Activated T-cell treated with anti-CD3 and anti-CD28 coated beads, Interleukin-2, amount 50 U/mL, for 4 hours (primary cell): ENCODE measurements at places on chromosomes 16 and 17. TPM values are rescaled to one million over a fixed set of nuclear protein-coding genes. Genes with fewer than 3 reads are reported as not detected.
A peak's percentile ranks its signal among the peaks of the same experiment; 100 is the strongest.

GRCh38 chr16:20399185-20399584 lies 5.4 kb downstream of the PDILT start:
- DNase-seq = no peak

DNA sequence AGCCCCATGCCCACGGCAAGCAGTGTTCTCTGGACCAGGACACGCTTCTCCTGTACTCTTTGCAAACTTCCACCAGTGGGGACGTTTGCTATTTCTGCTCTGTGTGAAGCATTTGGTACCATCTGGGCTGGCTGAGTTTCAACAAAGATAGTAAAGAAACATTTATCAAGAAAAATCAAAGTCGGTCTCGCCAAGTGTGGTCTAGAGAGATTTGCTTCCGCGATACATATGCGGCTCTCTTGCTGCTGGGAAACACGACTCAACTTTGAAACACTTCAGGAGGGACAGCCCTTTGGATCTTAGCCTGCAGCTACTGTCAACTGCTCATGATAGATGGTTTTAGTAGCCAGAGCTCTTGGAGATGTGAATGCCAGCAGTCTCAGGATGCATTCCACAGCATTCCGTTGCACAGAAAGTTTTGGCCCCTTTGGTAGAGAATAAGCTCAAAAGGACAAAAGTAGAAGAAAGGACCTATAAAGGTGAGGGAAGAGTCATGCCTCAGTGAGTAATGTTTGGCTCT lies 168.2 kb upstream of the CACNG3 start:
- no peak for DNase-seq

GRCh38 chr17:77086433-77087010 lies 54.2 kb upstream of the SEC14L1 start:
- peak; percentile 78 for DNase-seq

- DNase-seq = no peak
Observed at GRCh38 chr17:19800571-19800970, 52.5 kb upstream of the ALDH3A1 start.

DNA sequence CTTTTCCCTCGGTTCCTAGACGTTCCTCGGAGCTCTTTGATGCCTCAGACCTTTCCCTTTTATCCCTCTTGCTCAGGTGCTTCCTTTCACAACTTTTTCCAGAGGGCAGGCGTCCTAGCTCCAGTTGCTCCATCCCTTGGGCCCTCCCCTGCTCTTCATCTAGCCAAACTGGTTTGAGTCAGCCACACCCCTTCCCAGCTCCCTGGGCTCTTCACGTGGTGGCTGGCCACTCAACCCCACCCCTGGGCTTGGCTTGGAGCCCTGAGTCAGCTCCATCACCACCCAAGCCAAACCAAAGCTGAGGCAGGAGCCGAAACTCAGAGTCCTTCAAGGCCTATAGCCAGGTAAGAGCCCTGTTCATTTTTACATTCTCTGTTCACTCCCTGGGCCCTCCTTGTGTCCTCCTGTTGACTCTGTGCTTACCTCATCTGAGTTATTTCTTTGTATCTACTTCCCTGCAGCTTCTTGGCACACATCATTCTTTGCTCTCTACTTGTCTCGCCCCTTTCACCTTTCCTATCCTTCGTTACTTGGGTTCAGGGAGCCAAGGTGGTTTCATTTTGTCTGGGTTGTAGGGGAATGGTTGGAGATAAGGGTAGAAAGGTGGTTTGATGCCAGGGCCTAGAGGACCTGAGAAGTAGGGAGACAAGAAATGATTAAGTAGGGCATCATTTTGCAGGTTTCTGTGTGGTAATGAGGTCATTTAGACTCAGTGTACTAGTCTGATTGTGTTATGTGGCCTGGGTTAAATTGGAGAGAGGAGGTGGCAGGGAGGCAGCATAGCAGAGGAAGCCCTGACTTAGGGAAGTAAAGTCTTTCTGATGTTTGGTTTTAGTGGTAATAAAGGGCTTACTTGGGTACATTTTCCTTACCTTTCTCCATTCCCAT lies 7.6 kb upstream of the PHKG2 start:
- no peak for DNase-seq

DNA sequence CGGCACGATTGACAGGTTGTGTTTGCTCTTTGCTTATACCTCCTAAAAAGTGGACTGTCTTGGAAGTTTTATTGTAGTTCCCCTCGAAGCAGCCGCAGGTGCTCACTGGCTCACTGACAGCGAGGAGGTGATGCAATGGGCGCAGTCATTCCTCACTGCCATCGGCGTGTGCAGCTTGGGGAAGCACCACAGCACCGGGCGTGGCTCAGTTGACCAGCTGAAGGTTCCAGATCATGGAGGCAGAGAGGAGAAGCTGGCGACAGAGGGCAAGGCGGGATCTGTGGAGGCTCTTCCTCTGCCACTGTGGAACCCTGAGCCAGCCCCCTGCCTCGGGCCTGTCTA lies 72.1 kb upstream of the TNRC6C start:
- no peak for DNase-seq

GRCh38 chr17:81419319-81419885 lies 24.1 kb downstream of the BAHCC1 start:
- DNase-seq = no peak

DNA sequence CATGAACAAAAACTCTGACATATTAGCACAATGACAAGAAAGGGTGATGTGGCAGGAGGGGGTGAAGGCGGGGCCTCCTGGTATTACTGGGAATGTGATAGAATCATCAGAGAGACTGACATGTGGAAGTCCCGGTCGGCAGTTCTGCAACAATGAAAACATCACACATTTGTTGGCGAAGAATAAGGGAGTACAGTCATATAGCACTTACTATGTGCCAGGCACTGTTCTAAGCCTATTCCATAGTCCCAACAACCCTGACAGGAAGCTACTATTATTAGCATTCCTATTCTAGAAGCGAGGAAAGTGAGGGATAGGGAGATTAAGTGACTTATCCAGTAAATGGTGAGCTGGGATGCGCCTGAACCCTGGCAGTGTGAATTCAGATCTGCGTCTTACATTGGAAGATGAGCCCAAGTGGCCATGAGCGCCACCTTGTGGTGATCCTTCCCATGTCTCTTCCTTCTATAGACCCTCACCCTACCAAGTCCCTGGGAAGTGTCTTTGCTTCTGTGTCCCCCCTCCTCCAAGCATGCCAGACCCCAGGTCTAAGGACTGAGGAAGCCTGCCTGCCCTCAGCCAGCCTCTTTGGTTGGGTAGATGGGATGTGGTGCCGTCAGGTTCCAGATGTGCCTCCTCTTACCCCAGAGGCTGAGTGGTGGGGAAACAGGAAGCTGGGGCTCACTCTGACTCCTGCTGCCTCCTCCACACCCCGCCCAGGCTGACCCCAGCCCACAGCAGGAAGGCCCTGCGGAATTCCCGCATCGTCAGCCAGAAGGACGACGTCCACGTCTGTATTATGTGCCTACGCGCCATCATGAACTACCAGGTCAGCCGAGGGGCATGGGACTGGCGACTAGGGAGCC lies 14.0 kb downstream of the FMNL1 start:
- peak; percentile 81 for DNase-seq

- no peak for DNase-seq
Observed at GRCh38 chr16:11099672-11100205, 155.4 kb downstream of the CLEC16A start.

DNA sequence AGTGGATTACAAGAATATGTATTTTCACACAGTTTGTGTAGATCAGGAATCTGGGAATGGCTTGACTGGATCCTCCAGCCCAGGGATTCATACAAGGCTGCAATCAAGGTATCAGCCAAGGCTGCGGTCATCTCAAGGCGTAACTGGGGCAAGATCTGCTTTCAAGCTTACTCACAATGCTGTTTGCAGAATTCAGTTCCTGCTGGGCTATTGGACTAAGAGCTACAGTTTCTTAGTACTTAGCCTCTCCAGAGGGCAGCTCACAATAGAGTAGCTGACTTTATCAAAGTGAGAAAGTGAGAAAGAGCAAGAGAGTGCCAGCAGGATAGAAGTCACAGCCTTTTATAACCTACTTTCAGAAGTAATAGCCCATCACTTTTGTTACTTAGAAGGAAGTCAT lies 211.0 kb downstream of the MAP2K6 start:
- DNase-seq = no peak

DNA sequence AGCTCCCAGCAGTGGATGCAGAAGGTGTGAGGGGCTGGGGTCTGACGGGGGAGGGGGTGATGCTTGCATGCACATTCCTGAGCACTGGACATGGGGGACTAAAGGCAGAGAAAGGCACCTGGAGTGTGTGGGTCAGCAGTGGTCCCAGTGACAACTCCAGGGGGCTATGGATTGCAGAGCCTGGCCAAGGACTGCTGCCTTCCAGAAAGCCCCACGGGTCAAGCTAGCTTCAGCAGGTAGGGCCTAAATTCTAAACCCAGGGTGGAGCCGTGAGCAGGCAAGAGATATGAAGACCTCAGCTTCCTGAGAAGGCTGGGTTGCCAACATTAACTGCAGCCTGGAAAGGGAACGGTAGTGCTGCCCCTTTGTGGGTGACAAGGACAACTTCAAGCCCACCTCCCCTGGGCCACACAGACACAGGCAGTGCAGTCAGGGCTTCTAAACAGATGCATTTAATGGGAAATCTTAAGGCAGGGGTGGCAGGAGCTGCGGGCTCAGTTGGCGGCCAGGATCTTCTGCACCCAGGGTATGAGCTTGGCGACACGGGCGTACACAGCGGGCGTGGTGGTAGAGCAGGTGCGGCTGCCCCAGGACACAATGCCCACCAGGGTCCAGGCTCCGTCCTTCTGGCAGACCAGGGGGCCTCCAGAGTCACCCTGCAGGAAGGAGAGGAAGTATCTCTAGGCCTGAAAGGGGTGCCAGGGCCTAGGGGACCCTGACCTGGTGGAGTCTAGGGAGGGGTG lies 3.1 kb downstream of the CTRB2 start:
- no peak for DNase-seq

GRCh38 chr17:62718429-62718828 lies 89.7 kb downstream of the MARCHF10 start:
- no peak for DNase-seq

DNA sequence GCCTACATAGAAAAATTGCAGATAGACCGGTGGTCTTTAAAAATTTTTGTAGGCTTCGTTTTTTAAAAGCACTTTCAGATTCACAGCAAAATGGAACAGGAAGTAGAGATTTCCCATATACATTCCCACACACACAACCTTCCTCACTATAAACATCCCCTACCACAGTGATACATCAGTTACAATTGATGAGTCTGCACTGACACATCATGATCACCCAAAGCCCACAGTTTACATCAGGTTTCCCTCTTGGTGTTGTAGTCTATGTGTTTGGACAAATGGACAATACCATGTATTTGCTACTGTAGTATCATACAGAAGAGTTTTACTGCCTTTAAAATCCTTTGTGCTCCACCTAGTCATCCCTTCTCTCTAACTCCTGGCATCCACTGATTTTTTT lies 113.9 kb upstream of the ADAMTS18 start:
- no peak for DNase-seq

GRCh38 chr16:84498223-84498610 lies 6.2 kb downstream of the MEAK7 start:
- DNase-seq = no peak

GRCh38 chr17:47640076-47640475 lies 9.6 kb upstream of the KPNB1 start:
- no peak for DNase-seq

The KRTAP4-9 gene
- total RNA-seq = not detected

The TNFSF13 gene
- total RNA-seq = 0.98 TPM

The VAT1L gene
- 0.08 TPM for total RNA-seq

The CX3CL1 gene
- total RNA-seq = 0.05 TPM

The CD300E gene
- not detected for total RNA-seq

The ARSG gene
- 4.5 TPM for total RNA-seq

The C17orf107 gene
- total RNA-seq = 2.7 TPM

The KRT16 gene
- total RNA-seq = not detected
